ENCODE measurements at places on chromosomes 12 and 14. TPM values are rescaled to one million over a fixed set of nuclear protein-coding genes. Genes with fewer than 3 reads are reported as not detected.

The GPR132 gene
- total RNA-seq = not detected

The SIRT4 gene
- 0.35 TPM for total RNA-seq

The SLC5A8 gene
- not detected for total RNA-seq

The EP400 gene
- total RNA-seq = 5.0 TPM

The HNF1A gene
- not detected for total RNA-seq

The GUCY2C gene
- total RNA-seq = not detected

The KLRF2 gene
- total RNA-seq = not detected

The PAH gene
- not detected for total RNA-seq

The BDKRB1 gene
- 62.3 TPM for total RNA-seq

The MGST1 gene
- total RNA-seq = 319 TPM
